ENCODE measurements at places on chromosomes 6 and 20.

- no peak for DNase-seq
These were observed 137.1 kb downstream of the ELOVL4 start for GRCh38 chr6:79810185-79810705.

- no peak for DNase-seq
These were observed 24.5 kb downstream of the CALHM6 start for GRCh38 chr6:116485559-116486184.

DNA sequence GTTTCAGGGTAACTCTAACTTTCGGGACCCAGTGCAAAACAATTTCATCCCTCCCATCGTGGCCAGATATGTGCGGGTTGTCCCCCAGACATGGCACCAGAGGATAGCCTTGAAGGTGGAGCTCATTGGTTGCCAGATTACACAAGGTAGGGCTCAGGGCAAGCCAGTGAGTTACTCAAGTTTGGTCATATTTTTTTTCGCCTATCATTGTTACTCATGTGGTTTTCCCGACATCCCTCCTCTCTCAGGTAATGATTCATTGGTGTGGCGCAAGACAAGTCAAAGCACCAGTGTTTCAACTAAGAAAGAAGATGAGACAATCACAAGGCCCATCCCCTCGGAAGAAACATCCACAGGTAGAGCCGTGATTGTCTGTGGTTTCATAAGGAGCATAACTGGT lies 58.2 kb downstream of the DCBLD1 start:
- DNase-seq, result no peak

DNA sequence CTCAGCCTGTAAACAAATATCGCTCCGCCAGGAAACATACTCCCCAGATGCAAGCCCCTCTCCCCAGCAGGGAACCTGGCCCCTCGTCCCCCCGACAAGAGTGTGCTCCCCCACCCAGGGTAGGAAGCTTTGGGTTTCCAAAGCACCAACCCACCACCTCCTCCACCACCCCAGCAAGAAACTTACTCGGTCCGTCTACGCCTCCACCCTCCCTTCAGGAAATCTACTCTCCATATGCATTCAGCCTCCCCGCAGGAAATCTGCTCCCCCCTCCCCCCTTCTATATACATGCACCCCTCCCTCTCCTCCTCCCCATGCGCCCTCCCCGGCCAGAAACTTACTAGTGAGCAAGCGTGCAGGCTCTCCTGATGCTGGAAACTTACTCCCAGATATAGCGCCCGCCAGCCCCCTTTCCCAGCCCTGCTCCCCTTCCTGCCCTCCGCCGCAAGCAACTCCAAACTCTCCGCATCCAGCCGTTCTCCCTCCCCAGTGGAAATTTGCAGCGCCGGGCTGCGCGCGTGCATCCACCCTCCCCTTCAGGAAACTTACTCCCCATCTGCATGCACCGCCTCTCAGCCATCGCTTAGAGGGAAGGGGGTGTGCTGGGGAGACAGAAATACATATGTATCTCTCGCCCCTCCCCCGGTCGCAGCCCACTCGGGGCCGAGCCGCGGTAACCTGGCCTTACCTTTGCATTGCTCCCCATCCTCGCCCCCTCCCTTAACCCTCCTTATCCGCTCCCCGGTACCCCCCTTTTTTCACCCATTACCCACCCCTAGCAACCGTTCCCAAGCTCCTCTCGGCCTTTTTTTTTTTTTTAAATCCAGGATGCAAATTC lies at the start of gene TRERF1:
Gene TRERF1, minus strand, starts transcription at position 594 of the 838 bp plus-strand sequence. CDS start 182,336 bp downstream, outside the sequence.
- DNase-seq, result peak; percentile 79

- no peak for DNase-seq
These were observed 43.2 kb upstream of the ADGRF5 start for GRCh38 chr6:46964716-46965519.

- no peak for DNase-seq
These were observed 281.6 kb upstream of the CITED2 start for GRCh38 chr6:139655783-139656705.

- DNase-seq, result no peak
These were observed 539.1 kb downstream of the CD83 start for GRCh38 chr6:14656649-14657048.

DNA sequence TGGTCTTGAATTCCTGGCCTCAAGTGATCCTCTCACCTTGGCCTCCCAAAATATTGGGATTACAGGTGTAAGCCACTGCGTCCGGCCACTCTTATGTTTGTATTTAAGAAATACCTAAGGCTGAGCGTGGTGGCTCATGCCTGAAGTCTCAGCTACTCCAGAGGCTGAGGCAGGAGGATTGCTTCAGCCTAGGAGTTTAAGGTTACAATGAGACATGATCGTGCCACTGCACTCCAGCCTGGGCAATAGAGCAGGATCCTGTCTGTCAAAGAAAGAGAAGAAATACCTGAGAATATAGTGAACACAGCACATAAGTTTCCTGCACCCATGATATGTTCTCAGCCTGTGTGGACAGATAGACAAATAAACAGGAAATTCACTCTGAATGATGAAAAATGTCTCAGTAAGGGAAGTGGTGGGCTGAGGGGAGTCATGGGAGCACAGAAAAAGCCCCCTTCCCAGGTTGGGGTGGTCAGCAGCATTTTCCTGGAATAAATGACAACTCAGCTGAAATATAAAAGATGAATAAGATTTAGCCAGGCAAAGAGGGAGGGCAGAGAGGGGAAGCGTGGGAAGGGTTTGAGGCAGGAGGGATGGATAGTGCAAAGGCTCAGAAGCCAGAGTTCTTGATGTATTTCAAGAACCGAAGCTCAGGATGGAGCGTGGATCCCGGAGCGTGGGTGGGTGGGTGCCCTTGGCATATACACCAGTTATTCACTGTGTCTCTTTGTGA lies 13.8 kb upstream of the MMP9 start:
- DNase-seq, result no peak

DNA sequence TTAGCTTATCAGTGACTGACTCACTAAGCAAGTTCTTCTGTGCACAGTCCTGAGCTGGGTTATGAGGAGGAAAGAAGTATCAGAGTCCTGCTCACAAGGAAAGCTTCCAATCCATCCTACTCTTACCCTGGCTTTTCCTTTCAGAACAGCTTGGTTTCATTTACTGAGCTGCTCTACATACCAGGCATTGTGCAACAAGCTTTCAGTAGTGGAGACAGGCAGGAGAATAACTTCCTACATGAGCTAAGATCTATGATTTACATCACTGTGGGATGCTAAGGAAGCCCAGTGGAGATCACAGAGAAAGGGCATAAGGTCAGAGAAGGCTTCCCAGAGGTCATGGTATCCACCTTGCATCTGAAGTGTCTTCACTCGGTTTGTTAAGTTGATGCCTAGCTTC lies 144.5 kb downstream of the MAP3K7 start:
- DNase-seq, result no peak

GRCh38 chr20:62642666-62643520 lies 590 bp downstream of the SLCO4A1 start:
- peak; percentile 69 for DNase-seq

DNA sequence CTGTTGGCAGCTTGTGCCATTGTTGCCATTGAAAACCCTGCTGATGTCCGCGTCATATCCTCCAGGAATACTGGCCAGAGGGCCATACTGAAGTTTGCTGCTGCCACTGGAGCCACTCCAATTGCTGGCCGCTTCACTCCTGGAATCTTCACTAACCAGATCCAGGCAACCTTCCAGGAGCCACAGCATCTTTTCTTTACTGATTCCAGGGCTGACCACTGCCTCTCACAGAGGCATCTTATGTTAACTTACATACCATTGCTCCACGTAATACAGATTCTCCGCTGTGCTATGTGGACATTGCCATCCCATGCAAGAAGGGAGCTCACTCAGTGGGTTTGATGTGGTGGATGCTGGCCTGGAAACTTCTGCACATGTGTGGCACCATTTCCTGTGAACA lies 221.8 kb upstream of the FAM83B start:
- no peak for DNase-seq

GRCh38 chr20:48105526-48105925 lies 320.2 kb upstream of the SULF2 start:
- no peak for DNase-seq

DNA sequence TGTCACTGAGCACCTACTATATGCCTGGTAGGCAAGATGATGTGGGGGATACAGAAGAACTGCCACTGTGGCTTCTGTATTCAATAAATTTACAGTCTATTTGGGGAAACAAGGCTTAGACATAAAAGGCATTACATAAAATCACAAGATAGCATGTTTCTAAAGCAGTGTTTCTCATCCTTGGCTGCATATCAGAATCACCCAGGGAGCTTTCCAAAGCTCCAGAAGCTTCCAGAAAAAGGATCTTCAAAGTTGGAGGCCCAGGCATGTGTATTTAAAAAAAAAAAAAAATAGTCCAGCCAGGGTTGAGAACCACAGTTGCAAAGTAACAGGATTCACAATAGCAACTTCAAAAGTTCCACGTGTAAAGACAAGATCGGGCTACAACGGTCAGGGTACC lies 112.4 kb upstream of the SPACA1 start:
- DNase-seq, result no peak

- no peak for DNase-seq
These were observed 771.7 kb upstream of the ADGRB3 start for GRCh38 chr6:67863346-67863745.

DNA sequence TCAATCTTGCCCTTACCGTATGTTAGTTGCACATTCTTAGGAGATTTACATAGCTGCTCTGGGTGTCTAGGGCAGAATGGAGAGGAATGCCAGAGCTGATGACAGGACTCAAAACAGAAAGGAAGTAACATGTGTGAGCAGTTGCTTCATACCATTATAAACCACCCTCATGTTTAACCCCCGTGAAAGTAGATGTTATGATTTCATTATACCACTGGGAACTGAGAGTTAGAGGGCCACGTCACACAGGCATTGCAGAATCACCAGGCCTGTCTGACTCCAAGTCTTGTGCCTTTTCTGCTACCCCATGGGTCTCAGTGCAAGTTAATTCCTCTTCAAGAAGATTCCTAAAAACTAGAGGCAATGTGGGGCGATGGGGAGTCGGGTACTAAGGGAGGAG lies 23.5 kb upstream of the SIM1 start:
- DNase-seq, result no peak

DNA sequence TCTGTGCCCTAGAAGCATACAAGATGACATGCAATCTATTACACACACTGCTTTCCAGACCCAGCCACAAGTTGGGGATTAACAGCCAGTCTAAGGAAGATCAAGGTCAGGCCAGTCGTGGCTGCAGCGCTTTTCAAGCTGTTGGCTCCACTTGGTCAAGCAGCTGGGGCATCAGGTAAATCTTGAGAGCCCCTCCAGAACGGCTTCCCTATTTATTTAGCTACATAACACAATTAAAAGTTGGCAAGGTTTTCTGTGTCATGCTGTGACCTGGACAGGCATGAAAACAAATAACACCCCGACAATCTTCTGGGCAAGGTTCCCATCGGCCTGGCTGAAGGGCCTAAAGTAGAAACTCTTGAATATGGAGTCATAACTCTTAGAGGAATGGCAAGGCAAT lies 524.3 kb downstream of the PRKN start:
- no peak for DNase-seq

GRCh38 chr20:36339646-36340592 lies 33.8 kb downstream of the DLGAP4 start:
- no peak for DNase-seq

DNA sequence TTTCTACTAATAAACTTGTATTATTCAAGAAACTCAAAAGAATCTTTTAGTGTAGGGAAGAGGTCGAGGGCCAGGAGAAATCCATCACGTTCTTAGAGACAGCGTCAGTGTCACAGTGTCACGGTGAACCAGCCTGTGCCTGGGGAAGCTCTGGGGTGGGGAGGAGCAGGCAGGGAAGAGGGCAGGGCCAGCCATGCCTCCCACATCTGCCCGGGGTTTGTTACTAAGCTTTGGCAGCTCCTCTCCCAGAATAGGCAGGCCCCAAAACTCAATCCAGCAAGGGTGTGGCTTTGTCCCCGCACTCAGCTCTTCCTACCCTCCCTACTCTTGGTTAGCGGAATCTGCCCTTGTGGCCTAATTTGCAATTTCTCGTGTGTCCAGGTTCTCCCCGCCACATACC lies 72.9 kb downstream of the TCP11 start:
- DNase-seq, result no peak

DNA sequence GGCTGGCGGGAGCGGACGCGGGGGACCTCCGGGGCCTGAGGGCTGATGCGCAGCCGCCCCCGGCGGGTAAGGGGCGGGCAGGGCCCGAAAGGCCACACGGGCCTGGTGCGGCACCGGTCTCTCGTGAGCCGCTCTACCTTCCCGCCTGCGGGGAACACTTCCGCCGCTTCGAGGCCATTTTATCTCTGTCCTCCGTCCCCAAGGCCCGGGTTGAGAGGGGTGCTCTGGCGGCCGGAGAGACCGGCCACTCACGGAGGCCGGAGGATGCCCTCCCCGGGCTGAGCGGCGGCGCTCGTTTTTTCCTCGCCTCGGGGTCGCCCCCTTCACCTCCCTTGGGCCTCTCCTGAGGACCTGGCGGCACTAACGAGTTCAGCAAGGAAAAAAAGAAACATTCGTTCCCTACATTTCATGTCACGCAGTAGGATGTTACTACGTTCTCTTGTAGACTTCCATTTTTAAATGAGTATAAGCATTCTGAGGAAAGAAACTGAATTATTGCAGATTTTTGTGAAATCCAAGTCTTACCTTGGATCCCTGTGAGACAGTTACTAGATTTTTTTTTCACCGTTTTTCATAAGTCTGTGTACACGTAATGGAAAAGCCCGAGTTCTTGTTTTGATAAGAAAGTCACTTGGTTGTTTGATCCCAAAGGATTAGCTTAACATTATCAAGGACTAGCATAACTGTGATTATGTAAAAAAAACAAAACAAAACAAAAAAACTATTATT lies 575 bp downstream of the WTAP start:
- DNase-seq, result peak; percentile 72

DNA sequence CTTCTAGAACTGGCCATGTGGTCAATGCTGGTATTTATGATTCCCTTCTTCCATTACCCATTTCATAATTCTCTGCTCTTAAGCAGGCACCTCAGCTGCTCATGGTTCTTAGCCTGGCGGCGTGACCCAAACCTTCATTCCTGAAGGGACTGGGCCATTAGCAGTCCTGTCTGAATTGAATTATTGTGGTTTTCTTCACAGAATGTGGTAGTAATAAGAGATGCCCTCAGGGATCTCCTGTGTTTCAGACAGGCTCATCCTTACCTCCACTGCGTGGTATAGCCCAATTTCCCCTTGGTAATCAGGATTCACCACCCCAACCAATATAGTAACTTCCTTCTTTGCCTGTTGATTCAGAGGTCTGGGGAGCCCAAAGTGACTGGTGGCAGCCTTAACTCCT lies 37.6 kb downstream of the PKIB start:
- no peak for DNase-seq

DNA sequence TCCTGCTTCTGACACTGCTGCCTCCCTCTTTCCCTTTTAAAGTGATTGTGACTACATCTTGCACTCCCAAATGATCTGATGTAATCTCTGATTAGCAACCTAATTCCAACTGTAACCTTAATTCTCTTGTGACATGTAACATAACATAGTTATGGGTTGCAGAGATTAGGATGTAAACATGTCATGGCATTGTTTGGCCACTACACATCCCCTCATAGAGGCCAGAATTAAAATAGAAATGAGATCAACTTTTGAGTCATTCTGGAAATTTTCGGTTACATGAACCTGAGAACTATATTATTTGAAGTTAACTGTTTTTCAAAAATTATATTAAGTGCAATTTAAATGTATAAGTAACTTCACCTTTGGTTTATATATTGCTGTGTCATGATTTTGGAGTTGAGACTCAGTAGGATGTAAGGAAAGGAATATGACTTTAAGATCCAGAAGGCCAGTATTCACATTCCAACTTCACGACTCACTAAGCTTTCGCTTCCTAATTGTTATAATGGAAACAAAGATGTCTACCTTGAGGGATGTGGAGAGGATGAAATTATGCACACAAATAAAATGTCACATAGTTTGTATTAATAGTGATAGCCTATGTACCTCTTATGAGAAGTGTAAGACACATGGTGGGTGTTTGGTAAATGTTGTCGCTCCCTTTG lies 611.9 kb upstream of the MAP3K7 start:
- no peak for DNase-seq

All from GM20000 (cell line).